ENCODE measurements at places on chromosomes 1 and 21.
A peak's percentile ranks its signal among the peaks of the same experiment; 100 is the strongest.

DNA sequence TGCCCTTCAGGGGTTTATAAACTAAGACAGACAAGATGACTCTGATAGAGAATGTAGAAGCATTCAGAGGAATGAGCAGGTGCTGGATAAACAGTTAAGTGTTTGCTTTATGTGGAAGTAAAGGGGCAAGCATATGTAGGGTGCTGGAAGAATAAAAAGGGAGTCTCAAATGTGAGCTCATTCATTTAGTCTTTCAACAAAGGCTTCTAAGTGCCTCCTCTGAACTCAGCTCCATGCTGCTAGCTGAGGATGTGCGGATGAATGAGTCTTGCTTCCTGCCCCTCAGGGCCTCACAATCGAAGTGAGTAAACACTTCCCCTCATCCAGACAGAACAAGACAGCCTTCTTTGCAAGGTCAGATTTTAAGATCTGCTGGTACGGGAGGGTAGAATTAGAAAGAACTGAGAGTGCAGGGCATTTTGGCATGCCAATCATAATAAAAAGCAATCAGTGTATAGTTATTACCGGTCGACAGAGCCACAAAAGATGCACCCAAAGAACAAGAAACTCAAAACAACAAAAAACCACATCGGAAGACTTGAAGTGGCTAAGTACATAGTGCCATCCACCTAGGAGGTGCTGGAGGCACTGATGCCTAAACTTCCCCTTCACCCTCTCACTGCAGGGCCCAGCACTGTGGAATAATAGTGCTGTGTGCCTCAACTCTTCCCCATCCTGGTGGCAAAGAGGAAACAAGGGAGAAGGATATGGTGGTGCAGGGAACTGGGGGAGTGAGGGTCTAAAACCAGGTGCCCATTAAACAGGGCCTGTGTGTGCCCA is 69.8 kb downstream of the TNR start:
- DNase-seq = no peak

DNA sequence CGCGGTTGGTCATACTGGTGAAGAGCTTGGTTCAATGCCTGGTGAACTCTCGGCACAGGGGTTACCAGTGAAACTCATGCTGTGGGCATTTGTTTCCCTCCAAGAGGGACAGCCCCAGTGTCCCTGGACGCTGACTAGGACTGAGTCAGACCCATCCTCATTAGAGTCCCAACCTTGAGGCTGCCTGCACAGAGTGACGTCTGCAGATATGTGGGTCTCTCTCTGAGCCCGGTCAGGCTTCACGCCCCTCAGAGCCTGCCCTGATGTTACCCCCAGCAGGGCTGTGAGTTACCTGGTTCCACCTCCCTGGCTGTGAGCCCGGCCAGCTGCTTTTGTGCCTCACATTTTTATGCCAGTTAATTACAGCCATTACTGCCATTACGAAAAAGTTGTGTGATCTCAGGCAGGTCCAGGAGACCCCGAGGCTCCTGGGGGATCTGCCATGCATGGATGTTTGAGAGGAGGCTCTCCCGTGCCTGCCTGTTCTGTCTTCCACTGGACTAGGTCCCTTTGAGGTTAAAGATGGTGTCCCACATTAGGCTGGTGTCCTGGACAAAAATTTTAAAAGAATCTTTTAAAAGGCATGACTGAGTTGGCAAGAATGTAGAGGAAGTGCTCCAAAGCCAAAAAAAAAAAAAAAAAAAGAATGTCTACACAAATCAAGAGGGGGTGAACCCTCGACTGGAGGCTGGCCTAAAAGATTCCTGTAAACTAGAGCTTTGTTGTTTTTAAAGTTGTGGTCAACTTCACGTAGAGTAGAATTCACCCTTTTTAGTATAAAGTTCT is 36.6 kb upstream of the PADI1 start:
- DNase-seq = no peak

DNA sequence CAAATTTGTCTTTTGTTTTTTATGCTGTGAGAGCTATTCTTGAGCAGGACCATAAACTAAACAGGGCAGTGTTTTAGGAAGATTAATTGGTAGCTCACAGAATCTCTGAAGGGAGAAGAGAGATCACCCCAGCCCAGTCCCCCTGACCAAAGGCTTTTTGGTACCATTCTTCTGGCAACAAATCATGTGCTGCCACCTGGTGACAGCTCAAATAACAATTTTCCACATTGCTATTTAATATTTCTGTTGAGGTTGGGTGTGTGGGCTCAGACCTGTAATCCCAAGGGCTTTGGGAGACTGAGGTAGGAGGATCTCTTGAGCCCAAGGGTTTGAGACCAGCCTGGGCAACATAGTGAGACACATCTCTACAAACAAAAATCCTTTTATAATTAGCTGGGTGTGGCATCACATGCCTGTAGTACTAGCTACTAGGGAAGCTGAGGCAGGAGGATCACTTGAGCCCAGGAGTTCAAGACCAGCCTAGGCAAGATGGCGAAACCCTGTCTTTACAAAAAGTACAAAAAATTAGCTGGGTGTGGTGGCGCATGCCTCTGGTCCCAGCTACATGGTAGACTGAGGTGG is 2.2 kb upstream of the TESK2 start:
- DNase-seq = no peak

- no peak for DNase-seq
Measured at GRCh38 chr21:22450507-22450906, 1452.3 kb downstream of the NCAM2 start.

- no peak for DNase-seq
Measured at GRCh38 chr1:42759114-42759513, 7.7 kb downstream of the P3H1 start.

DNA sequence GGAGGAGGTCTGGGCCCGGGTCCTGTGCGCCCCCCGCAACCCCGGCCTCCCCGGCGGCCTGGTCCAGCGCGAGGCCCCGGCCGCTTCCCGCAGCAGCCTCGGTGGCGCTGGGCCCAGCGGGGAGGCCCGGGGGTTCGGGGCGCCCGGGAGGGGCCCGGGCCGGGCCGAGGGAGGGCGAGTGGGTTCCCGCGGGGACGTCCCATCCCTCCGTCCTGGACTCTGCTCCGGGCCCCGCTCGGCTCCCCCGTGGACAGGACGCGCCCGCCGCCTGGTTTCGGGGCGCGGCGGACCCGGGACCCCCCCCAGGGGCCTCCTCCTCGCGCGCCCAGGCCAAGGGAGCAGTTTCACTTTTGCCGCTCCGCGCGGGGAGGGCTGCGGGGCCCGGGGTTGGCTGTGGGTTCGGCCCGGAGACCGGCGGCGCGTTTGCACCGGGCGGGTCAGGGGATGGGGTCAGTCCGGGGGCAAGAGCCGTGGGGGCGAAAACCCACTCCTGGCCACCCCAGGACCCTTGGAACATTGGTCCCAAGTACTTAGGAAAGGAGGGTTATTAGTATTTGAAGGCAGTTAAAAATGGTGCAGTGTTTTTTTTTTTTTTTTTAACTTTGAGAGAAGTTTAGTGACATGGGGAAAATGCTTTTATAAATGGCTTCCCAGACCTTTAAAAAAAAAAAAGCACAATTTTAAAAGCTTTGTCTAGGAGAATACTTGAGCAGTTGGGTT is 677 bp downstream of the AGPAT3 start:
- DNase-seq = no peak

- no peak for DNase-seq
Measured at GRCh38 chr1:59765011-59765730, 49.6 kb upstream of the HOOK1 start.

DNA sequence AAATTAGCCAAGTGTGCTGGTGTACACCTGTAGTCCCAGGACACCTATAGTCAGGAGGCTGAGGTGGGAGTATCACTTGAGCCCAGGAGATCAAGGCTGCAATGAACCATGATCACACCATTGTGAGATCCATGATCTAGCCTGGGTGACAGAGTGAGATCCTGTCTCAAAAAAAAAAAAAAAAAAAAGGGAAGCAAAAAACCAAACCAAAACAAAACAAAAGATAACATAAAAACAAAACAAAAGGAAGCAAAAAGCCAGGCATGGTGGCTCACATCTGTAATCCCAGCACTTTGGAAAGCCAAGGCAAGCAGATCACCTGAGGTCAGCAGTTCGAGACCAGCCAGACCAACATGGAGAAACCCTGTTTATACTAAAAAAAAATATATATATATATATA is 9.4 kb upstream of the AKR1A1 start:
- no peak for DNase-seq

GRCh38 chr1:180513531-180513930 is 11.2 kb upstream of the ACBD6 start:
- DNase-seq = no peak

- no peak for DNase-seq
Measured at GRCh38 chr1:75707191-75707590, 17.3 kb upstream of the ACADM start.

DNA sequence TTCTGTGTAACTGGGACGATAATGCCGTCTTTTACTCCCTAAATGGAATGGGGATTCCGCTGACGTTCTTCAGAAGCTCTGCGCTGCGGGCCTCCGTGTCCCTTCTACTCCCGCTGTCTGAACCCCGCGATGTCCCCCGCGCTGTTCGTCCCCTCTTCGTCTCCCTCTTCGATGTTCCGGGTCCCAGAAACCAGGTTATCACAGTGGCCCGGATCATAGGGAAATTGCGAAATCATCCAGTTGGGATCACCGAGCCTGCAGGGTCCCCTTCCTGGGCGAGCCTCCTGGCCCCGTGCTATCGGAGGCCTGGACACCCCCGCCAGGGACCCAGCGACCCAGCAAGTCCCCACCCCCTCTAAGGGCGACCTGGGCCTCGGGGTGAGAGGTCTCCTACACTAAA is 154.2 kb downstream of the PPIAL4G start:
- DNase-seq = no peak

DNA sequence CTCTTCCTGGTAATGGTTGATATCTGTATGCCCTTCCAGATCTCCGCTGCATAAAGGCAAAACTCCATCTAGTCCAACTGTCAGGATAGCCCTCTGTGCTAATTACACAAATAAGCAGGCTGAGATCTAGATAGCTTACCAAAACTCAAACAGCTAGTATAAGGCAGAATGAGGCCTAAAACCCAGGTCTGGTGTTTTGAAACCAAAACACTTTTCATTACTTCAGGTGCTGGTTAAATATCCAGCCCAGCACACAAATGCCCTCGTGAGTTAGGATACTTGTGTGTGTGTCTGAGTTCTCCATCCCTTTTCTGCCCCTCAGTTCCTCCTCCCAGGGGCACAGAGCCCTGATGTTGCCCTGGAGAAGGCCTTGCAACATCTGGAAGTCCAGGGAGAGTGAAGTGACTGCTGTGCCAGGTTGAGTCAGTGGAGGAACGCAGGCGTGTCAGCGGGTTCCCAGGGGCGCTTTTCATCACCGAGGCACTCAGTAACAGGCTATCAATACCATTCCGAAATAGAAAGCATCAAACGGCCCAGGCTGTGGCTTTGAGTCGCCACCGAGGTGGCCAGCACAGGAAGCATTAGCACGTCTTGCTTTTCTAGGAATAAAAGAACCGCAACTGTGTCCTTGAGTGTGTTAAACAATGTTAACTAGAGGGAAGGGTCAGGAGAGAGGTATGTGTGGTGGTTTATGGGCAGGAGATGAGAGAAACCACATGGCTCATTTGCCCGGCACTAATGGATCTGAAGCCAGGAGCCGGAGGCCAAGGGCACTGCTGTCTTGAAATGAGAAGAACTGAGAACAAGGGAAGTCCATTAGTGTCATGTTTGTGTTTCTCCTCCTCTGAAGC is 90.7 kb upstream of the WLS start:
- DNase-seq = no peak

- DNase-seq = no peak
Measured at GRCh38 chr1:156566436-156566835, 5.9 kb downstream of the IQGAP3 start.

DNA sequence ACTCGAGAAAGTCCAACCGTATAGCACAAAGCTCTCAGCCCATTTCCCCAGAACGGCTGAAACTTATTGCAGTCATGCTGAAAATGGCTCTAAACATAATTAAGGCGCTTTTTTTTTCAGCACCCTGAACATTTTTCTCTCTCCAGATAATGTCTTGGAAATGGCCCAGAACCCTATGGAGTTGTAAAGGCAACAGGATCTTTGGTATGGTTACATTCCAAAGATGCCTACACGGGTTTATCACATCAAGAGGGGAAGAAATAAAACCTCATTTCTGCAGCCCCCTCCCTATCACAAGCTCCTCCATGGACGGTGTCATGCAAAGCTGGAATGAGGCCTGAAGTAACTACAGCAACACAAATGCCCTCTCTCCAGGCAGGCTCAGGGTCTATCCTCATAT is 126.4 kb upstream of the GALNT2 start:
- no peak for DNase-seq

- DNase-seq = peak; percentile 72
Measured at GRCh38 chr1:26336477-26337205, 17.3 kb downstream of the CRYBG2 start.

GRCh38 chr1:236303675-236304074 is 21.9 kb upstream of the ERO1B start:
- no peak for DNase-seq

DNA sequence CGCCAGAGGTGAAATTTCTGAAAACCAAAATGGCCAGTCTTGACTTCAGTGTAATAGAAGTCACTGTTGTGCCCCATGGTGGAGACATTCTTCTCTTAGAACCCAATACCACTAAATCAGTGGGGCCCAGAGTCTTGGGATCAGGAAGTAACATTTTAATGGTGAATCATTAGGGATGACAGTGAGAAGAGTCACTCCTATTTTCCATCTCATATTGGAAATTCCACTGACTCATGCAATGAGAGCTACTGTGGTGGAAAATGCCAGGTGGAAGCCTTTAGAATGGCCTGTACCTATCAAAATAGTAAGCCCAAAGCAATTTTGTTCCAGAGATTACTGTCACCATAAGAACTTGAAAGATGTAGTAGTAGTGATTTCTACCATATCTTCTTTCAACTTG is 20.6 kb upstream of the PPM1J start:
- DNase-seq = no peak

DNA sequence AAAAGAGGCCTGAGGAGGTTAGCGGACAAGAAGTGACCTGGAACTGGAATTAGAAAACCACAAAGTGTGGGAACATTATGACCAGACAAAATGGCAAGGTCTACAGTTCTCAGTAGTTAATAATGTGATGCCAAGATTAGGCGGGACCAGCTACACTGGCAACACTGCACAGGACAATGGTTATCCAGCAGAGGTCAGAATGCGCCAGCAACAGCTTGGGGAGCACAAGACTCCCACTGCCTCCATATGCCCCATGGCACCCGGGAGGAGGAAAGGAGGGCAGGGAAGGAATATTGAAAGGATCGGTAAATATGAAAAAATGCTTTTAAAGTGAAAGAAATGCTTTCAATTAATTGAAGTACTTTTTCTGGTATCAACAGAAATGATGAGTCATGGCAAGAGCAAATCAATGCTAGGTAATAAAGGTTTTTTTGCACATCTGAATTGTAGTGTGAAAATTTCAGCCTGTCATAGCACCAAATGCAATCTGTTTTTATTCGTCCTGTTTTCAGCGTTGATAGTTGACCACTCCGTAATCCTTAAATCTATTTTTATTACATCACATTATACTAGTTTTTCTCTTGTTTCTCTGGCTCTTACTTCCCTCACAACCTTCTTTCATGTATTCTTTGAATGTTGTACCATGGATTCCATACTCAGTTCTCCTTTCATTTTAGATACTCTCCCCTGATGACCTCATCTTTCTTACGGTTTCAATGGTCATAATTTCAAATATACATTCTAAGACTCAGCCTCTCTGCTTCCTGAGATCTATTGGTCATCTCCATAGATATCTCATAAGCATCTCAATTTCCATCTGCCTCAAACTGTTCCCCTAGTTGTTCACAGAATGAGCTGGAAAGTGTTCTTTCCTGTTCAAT is 30.7 kb downstream of the VCAM1 start:
- DNase-seq = no peak
